ENCODE measurements at places on chromosomes 6 and 20.

GRCh38 chr6:11789744-11790143 lies 11.1 kb upstream of the ADTRP start:
- no peak for DNase-seq

DNA sequence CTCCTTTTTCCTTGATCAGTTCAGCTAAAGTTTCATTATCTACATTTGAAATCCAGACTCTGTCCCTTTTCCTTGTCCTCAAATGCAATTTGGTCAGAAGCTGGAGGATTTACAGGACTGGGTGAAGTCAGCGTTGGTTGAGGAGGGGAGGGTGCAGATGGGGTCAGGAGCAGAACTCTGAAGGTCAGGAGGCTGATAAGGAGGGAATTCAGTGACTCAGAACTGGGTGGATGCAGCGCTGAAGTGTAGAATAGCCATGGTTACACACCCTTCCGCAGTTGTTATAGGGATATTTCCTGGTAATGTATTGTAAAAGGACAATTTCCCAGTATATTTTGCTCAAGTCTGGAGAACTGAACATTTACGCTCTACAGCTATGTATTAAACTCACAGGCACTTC lies 133.1 kb upstream of the FOXA2 start:
- DNase-seq = no peak

DNA sequence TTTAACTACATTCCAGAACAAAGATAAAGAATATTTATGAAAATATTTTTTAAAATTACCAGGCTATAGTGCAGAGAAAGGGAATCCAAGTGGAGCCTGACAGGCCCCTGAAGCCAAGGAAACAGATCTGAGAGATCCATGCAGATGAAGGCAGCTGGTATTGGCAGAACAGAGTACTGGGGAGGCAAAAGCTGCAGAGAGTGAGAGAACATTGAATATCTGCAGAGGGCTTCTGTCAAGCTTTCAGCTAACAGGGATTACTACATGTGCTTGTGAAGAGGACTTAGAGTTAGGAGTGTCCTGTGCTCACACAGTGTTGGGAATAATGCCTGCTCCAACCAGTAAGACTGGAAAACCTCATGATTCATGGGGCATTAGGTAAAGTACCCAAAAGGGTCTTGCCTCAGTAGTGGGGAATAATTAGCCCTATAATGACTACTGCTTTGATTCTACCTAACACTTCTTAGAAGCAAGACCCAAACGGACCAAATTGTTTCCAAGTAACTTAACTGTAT lies 657.2 kb downstream of the DHX35 start:
- DNase-seq = no peak

- no peak for DNase-seq
Measured at GRCh38 chr6:127096167-127096566, 22.3 kb upstream of the RSPO3 start.
